NCI-H446 treated with DMSO at 0.1 percent for 48 hours (cell line): ENCODE measurements at places on chromosomes 16 and 17.

GRCh38 chr17:64531955-64532371 is 25.2 kb downstream of the CEP95 start:
- no peak for DNase-seq

GRCh38 chr16:67050796-67051195 is 21.8 kb downstream of the CBFB start:
- no peak for DNase-seq

DNA sequence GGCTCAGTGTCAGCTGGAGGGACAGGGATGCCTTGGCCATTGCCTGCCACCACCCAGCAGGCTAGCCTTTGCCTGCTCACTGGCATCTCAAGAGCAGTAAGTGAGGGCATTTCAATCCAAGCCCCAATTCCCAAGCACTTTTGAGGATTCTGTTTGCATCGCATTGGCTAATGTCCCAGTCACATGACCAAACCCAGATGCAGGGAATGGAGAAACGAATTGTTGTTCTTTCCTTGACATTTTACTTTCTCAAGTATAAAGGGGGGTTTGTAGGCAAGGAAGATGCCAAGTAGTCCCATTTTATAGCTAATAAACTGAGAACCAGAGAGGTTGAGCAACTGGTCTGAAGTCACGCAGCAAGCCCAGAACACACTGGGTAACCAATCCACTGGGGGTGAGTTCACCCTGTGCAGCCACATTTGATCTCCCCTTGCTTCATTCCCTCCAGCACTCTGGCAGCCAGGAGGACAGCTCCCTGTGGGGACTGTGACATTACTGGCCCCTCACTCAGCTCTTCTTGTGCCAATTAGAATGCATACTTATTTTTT is 193.8 kb upstream of the CACNG3 start:
- no peak for DNase-seq

DNA sequence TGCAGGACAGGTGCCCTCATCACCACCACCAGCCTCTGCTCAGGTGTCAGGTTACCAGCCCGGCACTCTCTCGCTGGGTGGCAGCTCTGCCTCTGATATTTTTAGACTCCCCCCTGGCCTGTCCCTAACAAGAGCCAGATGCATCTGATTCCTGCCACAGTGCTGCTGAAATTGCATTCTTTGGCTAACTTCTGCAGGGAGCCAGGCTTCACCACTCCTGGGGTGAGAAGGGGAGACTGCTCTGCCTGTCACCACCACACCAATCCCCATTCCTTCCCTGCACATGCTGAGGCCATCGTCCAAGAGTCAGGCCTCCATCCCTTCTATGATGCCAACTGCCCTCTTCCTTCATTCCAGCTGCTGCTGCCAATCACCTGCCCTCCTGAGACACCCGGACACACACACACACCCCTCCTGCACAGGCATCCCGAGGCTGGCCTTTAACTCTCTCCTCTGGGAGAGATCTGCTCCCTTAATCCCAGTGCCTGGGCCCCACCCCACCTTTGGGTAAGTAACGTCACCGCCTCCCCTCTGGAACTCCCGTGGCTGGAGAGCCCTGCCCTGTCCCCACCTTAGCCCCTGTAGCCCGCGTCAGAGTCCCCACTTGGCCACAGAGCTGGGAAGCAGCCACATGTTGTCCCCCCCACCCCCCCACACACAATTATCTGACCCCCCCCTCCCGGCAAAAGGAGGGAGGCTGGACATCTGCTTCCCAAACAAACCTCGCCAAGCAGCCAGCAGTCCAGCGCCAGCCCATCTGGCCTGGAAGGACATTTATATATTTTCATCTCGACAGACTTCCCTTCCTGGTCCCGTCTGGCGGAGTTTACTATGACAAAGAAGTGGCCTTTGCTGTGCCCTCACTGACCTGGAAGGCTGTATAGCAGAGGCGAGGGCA is 2.8 kb downstream of the EMP2 start:
- DNase-seq, result no peak

DNA sequence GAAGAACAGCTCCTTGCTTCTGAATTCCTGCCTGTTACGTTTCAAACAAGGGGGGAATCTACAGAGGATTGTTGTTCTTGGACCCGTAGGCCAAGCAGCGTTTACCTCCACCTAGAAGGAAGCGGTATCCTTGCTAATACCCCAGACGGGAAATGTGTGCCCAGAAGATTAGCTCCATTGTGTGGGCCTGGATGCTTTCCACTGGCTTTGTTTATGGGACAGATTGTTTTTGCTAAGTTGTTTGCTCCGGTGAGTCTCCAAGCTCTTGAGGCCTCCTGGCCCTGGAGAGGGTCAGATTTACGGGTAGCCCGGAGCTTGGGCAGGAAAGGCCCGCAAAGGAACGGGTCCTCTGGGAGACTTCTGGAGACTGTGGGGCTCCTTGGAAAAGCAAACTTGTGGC is 28.4 kb upstream of the MRTFB start:
- DNase-seq, result no peak

GRCh38 chr16:1908184-1908583 is 10.0 kb downstream of the HS3ST6 start:
- DNase-seq, result no peak

- no peak for DNase-seq
Observed at GRCh38 chr16:31186176-31186575, 6.2 kb downstream of the FUS start.

GRCh38 chr16:69651217-69651616 is 75.1 kb downstream of the NQO1 start:
- no peak for DNase-seq

GRCh38 chr16:30941600-30942425 is 7.1 kb upstream of the ORAI3 start:
- DNase-seq, result no peak

DNA sequence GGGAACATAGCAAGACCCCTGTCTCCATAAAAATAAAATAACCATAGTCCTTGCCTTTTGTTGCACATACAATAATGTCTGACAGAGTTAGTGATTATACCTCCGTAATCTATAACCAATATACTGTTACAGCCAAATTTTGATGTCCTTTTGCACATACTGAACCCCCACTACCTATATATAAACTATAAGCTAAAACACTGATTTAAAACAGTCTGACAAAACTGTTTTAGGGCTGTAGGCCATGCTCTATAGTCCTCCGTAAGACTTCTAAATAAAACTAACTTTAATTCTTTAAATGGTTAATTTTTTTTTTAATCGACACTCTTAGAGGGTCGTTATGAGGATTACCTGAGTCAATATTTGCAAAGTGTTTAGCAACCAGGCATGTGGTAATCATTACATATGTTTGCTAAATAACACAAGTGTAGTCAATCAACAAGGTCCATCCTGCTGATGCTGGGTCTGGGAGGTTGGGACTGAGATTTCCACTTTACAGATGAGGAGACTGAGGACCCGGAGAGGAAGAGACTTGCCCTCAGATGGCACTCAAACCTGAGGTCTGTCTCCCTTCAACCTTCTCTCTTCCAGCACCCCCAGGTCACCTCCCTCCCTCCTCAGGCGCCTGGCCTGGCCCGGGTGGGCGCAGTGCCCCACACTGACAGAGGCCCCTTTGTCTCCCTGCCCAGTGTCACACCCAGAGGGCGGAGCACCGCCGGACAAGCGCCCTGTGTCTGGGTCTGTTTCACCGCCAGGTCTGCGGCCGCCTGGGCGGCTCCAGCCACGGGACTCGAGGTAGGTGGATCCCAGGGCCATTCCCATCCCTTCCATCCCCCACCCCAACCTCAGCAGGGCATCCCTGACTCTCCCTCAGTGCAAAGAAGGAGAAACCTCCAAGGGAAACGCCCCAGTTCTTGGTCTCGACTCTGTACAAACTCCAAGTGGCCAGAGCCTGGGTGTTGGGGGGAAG is 10.3 kb downstream of the ZNF385C start:
- DNase-seq, result no peak

DNA sequence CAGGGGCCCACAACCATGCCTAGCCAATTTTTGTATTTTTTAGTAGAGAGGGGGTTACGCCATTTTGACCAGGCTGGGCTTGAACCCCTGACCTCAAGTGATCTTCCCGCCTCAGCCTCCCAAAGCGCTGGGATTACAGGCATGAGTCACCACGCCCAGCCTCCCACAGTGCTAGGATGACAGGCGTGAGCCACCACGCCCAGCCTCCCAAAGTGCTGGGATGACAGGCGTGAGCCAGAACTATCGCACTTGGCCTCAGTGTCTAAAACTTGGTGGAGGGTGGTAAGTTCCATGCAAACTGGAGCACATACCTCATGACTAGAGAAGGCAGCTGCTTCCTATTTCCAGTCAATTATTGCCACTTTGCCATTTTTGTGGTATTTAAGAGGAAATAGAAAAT is 7.1 kb downstream of the HSD17B2 start:
- DNase-seq, result no peak

DNA sequence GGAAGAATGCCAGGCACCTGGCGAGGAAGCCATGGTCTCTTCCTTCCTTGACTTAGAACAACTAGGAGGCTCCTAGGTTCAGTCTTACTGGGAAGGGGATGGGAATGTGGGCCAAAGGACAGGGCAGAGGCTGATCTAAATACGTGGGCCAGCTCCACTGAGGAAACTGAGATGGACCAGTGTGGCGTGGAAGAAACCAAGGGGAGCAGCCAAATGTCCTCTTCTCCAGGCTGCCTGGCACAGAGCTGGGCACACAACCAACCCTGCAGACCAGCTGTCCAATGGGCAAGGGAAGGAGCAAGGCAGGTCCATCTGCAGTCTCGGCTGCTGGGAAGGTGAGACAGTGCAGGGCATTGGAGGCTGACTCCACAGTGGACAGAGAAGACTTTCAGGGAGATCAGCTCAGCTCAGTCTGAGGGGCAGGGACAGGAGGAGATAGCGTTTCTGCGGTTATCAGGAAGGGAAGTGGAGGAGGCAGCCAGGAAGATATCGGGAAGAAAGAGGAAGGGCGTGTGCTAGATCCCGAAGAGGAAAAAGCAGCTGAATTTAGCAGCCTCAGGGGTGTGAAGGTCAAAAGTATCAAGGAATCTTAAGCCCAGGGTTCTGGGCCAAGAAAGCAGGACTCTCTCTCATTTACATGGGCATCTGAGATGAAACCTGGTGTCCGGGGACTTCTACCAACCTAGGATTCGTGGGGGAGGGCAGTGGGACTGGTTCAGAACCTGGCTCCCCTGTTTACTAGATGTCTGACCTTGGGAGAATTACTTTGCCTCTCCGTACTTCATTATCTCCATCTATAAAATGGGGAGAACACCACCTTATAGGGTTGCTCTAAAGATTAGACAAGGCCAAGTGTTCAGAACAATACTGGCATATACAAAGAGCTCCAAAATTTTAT is 1.8 kb downstream of the KIFC3 start:
- DNase-seq, result no peak

DNA sequence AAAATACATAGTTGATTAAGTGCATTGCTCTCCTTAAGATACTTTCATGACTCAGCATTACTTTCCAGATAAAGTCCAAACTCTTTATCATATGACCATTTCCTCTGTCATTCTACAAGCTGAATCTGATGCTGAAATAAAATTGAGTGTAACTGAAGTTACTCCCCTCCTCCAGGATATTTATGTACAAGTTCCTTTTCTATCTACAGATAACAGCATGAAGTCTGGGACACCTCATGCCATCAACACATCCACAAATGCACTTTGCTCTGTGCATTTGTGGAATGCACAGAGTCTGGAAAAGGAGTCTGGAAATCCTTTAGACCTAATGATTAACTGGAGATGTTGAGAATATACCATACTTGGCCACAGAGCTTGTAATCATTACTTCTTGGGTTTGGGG is 60.5 kb downstream of the ACSM2B start:
- DNase-seq, result no peak

DNA sequence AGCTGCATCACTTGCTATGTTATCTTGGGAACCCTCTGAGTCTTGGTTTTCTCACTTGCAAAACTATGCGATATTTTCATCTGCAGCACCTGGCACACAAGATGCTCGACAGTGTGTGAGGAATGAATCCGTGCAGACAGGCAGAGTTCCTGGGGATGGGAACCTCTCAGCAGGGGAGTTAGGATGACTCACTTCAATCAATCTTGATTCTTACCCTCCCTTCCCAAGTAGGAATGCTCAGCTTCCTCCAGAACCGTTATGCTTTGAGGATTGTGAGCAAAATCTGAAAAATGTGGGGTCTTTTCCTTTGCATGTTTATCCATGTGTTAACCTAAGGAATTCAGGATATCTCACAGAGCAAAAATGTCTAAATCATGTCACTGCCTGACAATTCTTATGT is 68.9 kb upstream of the HNF1B start:
- no peak for DNase-seq
